B cell (primary cell): ENCODE measurements at places on chromosomes 4 and X. TPM values are rescaled to one million over a fixed set of nuclear protein-coding genes. Genes with fewer than 3 reads are reported as not detected.

DNA sequence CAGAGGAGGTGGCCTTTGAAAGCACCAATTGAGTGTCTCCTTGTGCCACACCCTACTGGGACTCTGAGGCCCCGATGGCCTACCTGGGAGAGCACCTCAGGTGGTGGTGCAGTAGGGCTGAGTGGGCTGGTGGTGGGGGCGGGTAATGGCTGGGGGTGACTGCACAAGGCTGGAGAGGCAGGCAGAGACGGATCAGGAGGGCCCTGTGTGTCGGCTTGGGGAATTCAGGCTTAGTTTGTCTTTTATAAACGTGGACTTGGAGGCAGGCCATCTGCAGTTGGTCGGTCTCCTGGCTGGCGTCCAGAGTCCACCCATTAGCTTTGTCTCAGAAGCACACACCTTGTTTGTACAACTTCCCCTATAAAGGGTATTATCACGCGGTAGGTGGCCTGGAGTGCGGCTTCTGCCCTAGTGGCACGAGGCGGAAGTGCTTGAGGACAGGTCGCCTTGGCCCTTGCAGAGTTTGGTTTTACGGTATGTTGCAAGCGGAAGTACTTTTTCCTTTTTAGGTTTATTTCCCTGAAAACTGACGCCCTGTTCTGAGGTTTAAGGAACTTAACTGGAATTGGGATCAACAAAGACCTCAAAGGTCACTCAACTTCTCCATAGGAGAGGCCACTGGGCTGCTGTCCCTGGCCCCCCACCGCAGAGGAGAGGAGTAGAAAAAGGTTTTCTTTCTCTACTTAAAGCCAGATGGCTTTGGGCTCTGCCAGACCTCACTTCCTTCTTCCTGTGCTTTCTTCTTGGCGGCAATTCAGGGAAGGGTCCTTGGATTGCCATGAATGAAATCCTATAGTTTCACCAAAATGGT, 8.0 kb downstream of the TBC1D14 start:
- H3K36me3 ChIP-seq, result no peaks in the 10 kb centered on the region
- peak; percentile 80 for DNase-seq
- no peak overlapping the region for H3K4me3 ChIP-seq
- peak overlapping the region; percentile 55 for H3K27ac ChIP-seq

DNA sequence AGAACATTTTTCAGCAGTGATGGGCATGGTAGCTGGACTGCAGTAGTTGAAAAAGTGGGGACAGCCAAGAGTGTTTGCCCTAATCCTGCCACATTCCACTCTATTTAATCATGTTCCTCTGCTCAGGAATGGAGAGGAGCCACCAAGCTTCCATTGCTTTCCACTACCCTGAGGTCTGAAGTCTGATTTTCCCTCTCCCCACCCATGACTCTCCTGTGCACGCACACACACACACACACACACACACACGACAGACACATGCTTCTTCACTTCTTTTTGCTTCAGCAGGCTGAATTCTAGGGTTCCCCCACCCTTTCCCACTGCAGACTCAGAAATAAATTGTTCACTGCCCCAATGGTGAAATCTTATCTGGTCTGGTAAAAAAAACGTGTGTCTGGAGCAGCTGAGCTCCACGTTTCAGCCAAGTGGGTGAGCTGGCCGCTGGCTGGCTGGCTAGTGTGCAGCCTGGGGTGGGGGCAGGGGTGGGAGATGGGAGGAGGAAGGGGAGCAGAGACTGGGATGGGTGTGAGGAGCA, 142.7 kb upstream of the NALF2 start:
- H3K27me3 ChIP-seq, result no peaks in the 10 kb centered on the region
- no peaks in the 10 kb centered on the region for H3K36me3 ChIP-seq
- H3K27ac ChIP-seq, result no peak overlapping the region
- H3K4me3 ChIP-seq, result no peak overlapping the region
- no peaks in the 10 kb centered on the region for H3K4me1 ChIP-seq

GRCh38 chr4:62899646-62900364, 1509.4 kb downstream of the TECRL start:
- H3K27me3 ChIP-seq, result no peaks in the 10 kb centered on the region
- H3K4me1 ChIP-seq, result no peaks in the 10 kb centered on the region
- H3K27ac ChIP-seq, result no peak overlapping the region
- no peaks in the 10 kb centered on the region for H3K36me3 ChIP-seq

GRCh38 chr4:95506264-95506663, 42.5 kb downstream of the UNC5C start:
- no peak for DNase-seq
- H3K4me1 ChIP-seq, result no peaks in the 10 kb centered on the region
- H3K27me3 ChIP-seq, result no peaks in the 10 kb centered on the region
- no peak overlapping the region for H3K27ac ChIP-seq

- H3K4me1 ChIP-seq, result no peaks in the 10 kb centered on the region
- no peak for DNase-seq
- H3K4me3 ChIP-seq, result no peak overlapping the region
- no peaks in the 10 kb centered on the region for H3K36me3 ChIP-seq
- no peaks in the 10 kb centered on the region for H3K27me3 ChIP-seq
These were observed 486.6 kb downstream of the FAT4 start for GRCh38 chr4:125801373-125801772.

DNA sequence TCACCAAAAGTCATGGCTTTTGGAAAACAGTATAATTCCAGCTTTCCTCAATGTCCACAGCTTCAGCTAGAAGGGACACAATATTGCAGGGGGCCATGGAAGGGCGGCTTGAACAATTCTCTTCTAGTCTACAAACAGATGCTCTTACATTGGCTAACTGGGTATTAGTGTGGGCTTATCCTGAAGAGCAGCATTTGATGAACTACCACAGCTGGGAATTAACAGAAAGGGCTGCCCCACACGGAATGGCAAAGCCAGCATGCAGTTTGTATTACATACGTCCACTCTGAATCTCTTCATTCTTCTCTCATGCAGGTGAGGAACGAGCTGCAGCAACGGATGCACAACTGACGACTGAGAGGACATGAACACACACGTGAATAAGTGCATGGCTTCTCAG, 13.0 kb upstream of the PDCL2 start:
- no peak overlapping the region for H3K4me3 ChIP-seq
- no peaks in the 10 kb centered on the region for H3K27me3 ChIP-seq
- H3K27ac ChIP-seq, result no peak overlapping the region
- no peaks in the 10 kb centered on the region for H3K36me3 ChIP-seq

DNA sequence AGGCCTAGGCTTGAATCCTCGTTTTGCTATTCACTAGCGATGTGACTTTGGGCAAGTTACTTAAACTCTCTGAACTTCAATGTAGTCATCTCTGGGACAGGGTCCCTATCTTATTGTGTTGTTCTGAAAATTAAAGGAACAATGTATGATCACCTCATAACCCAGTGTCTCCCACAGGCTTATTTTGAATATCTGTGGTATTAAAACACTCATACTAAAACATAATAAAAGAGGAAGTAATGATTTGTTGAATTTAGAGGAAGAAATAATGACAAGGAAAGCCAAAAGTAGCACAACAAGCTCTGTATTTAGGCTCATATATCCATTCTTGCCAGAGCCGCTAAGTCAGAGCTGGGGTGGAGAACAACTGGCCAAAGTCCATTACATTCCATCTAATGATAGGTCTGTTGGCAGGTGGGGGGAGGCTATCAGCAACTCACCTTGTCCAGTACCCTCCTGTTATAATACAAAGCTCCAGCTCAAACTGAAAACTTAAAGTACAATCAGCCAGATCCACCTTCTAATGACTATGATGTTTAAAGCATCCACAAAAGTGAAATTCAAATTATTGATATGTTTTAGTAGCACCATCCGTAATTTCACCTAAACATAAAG, 64.5 kb upstream of the LSM6 start:
- peaks cover 31% of the 10 kb centered on the region for H3K4me1 ChIP-seq
- H3K36me3 ChIP-seq, result no peaks in the 10 kb centered on the region
- no peak overlapping the region for H3K27ac ChIP-seq

DNA sequence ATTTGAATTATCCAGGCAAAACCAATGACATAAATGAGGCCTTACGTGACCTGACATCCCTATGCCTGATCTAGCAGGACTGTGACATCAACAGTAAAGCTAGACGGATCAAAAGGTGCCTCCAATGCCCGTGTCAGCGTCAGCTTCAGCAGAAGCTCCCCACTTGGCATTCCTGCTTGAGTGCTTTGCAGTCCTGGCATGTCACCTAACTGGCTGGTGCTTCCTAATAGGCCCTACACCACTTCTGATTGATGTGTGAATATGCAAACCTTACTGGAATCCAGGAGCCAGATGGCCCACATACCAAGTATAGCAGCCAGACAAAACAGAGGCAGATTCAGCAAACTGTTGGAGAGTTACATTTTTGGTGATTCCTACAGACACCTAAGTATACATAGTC, 224.2 kb downstream of the DMD start:
- H3K4me3 ChIP-seq, result no peak overlapping the region
- H3K4me1 ChIP-seq, result no peaks in the 10 kb centered on the region
- no peak overlapping the region for H3K27ac ChIP-seq
- no peaks in the 10 kb centered on the region for H3K27me3 ChIP-seq

GRCh38 chr4:10590896-10591295, 93.7 kb downstream of the CLNK start:
- H3K36me3 ChIP-seq, result no peaks in the 10 kb centered on the region
- no peaks in the 10 kb centered on the region for H3K27me3 ChIP-seq
- H3K4me3 ChIP-seq, result no peak overlapping the region
- H3K4me1 ChIP-seq, result no peaks in the 10 kb centered on the region
- DNase-seq, result no peak
- no peak overlapping the region for H3K27ac ChIP-seq

GRCh38 chrX:8632924-8633323, 99.0 kb downstream of the ANOS1 start:
- DNase-seq, result no peak
- no peak overlapping the region for H3K27ac ChIP-seq
- H3K4me3 ChIP-seq, result no peak overlapping the region
- H3K27me3 ChIP-seq, result no peaks in the 10 kb centered on the region

- H3K36me3 ChIP-seq, result no peaks in the 10 kb centered on the region
- DNase-seq, result no peak
- H3K27ac ChIP-seq, result no peak overlapping the region
- peaks cover 3% of the 10 kb centered on the region for H3K4me1 ChIP-seq
- H3K4me3 ChIP-seq, result no peak overlapping the region
- peaks cover 7% of the 10 kb centered on the region for H3K27me3 ChIP-seq
These were observed 27.4 kb downstream of the CCKAR start for GRCh38 chr4:26462874-26463273.

GRCh38 chrX:129726307-129727111, 12.3 kb upstream of the XPNPEP2 start:
- H3K27ac ChIP-seq, result no peak overlapping the region
- no peaks in the 10 kb centered on the region for H3K27me3 ChIP-seq
- DNase-seq, result peak; percentile 21

GRCh38 chr4:114046331-114046730, 66.9 kb upstream of the ARSJ start:
- H3K36me3 ChIP-seq, result no peaks in the 10 kb centered on the region
- no peak overlapping the region for H3K4me3 ChIP-seq
- no peaks in the 10 kb centered on the region for H3K4me1 ChIP-seq
- no peak overlapping the region for H3K27ac ChIP-seq

DNA sequence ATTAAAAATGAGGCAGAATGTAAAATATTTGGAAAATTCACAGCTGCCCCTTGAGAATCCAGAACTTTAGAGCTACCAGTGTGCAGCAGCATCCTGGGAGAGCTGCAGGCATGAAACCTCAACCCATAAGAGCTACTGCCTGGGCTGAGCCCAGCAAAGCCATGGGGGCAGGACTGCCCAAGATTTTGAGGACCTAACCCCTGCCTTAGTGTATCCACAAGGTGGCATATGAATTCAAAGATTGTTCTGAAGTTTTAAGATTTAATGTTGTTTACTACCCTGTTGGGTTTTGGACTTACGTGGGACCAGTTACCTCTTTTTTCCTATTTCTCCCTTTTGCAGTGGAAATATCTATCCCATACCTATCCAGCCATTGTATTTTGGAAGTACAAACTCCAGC, 26.4 kb downstream of the CASP6 start:
- no peaks in the 10 kb centered on the region for H3K27me3 ChIP-seq
- no peaks in the 10 kb centered on the region for H3K4me1 ChIP-seq

GRCh38 chr4:188266386-188266785, 127.1 kb downstream of the TRIML1 start:
- H3K36me3 ChIP-seq, result no peaks in the 10 kb centered on the region
- no peaks in the 10 kb centered on the region for H3K27me3 ChIP-seq
- no peaks in the 10 kb centered on the region for H3K4me1 ChIP-seq
- H3K27ac ChIP-seq, result no peak overlapping the region

GRCh38 chr4:84796394-84796793, 170.1 kb downstream of the WDFY3 start:
- no peaks in the 10 kb centered on the region for H3K27me3 ChIP-seq
- no peak for DNase-seq

- no peak overlapping the region for H3K27ac ChIP-seq
- H3K27me3 ChIP-seq, result no peaks in the 10 kb centered on the region
- no peak overlapping the region for H3K4me3 ChIP-seq
- H3K36me3 ChIP-seq, result no peaks in the 10 kb centered on the region
These were observed 139.9 kb upstream of the ZIC3 start for GRCh38 chrX:137425986-137426385.

DNA sequence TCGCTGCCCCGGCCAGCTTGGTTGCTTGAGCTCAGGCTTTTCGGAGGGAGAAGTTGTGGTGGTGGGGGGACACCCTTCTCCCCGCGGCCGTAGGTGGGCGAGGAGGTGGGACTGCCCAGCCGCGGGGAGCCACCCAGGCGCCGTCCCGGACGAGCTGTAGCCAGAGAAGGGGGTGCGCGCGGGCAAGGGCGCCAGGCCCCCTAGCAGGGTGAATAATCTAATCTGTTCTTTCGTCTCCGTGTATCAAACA, 3.1 kb downstream of the MID1IP1 start:
- H3K4me3 ChIP-seq, result peak overlapping the region; percentile 64
- no peaks in the 10 kb centered on the region for H3K27me3 ChIP-seq
- peak overlapping the region; percentile 82 for H3K27ac ChIP-seq
- peak; percentile 44 for DNase-seq

Gene DUX4
- not detected in 2 replicates for total RNA-seq

Gene KLF8
- 42.7 and 43.1 TPM in 2 replicates for total RNA-seq

Gene TTC29
- not detected in 2 replicates for total RNA-seq

Gene GUCY1B1
- total RNA-seq, result 0.10 and 0.19 TPM in 2 replicates

Gene PARM1
- 6.6 and 7.8 TPM in 2 replicates for total RNA-seq

Gene EDA2R
- 0.15 and 0.25 TPM in 2 replicates for total RNA-seq

Gene PNMA6F
- total RNA-seq, result not detected in 2 replicates
